ENCODE measurements at places on chromosomes 4 and X.

DNA sequence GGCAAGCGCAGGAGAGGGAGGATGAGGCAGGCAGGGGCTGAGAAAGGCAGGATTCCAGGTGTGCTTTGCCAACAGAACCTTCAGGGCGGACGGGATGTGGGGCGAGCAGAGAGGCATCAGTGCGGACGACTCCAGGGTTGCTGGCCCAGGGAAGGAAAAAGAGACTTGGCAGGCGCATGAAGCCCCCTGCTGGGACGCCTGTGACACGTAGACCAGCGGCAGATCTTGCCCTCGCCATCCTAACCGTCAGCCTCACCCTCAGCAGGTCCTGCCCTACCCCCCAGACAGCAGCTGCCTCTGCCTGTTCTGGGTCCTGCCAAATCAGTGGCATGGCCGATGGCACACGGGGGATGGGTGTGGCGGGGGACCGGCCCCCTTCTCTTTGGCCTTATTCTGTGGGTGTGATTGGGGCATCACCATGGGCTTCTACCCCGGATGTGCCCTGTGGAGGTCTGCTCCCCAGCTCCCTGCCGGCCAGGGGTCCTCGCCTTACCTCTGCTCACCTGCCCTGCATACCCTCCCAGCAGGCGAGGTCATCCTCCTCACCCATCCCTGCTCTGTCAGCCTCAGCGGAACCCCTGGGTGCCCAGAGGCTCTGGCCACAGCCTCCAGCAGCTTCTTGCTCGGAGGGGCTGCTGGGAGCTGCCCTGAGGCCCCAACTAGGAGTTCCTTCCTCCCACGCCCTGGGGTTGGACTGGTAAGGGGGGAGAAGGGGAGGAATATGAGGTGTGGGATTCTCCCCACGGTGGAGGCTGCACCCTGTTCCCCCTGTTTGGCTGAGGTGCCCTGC, 2.9 kb upstream of the SH3BP2 start:
- DNase-seq = no peak

- no peak for DNase-seq
Observed at GRCh38 chr4:3287271-3287971, 5.4 kb upstream of the RGS12 start.

DNA sequence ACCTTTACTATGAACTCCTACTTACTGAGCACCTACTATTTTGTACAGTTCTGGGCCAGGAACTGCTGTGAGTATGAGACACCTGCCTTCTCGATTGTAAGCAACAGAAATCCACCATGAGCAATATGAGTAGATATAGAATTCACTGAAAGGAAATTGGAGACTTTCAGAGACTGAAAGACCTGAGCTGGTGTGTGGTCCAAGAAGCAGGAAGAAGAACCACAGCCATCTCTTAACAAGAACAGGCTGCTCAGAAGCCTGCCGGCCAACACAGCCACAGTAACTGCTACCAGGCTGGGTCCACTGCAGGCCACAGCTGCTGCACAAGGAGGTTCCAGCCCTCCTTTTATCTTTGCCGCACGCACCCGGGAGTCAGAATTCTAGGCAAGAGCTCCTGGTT, 10.8 kb upstream of the ACSL1 start:
- no peak for DNase-seq

DNA sequence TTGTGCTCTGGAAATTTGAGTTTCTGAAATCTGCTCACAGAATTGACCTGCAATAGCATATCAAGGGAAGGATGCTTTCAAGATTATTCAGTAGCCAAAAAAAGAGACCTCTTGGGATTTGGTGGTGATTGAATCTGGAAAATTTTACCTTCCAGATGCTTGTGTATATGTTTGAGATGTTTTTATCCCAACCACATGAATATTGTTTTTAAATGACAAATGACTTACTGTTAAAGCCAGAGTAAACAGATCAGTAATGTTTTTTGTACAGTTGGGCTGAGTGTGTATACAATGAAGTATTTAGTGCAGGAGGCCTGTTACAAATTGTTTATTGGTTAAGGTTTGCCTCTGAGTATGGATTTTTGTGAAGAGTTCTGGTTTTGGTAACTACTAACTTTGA, 126.5 kb downstream of the CBR4 start:
- no peak for DNase-seq

DNA sequence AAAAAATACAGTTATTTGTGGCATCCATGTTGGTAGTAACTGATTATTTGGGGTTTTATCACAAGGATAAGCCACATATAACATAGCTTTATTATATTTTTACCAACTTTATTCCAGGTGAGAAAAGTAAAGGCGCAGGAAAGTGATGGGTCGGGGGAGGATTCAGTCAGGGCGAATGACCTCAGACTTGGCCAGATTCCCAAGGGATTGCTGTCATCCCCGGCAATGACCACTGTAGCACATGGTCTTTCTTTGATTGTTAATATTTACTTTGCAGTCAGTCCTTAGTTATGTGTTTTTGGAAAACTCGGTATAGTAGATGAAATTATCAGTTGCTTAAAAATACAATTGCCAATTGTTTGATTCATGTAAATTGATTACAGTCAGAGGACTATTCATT, 17.6 kb downstream of the GRIA3 start:
- no peak for DNase-seq

All from RPMI8226 (cell line).